Myocyte (in vitro differentiated cells): ENCODE measurements at places on chromosomes 12 and 14. TPM values are rescaled to one million over a fixed set of nuclear protein-coding genes. Genes with fewer than 3 reads are reported as not detected.

ST8SIA1 gene
- total RNA-seq: 1.6 and 5.6 TPM in 2 replicates

LGR5 gene
- not detected in 2 replicates for total RNA-seq

ARMH4 gene
- total RNA-seq: 1.1 and 1.4 TPM in 2 replicates

HCAR2 gene
- total RNA-seq: not detected in 2 replicates

NOP9 gene
- total RNA-seq: 27.9 and 28.9 TPM in 2 replicates

SLC22A17 gene
- 9.6 and 11.1 TPM in 2 replicates for total RNA-seq

STAC3 gene
- total RNA-seq: 594 and 728 TPM in 2 replicates

FUT8 gene
- 22.2 and 42.6 TPM in 2 replicates for total RNA-seq

SIX6 gene
- 0.08 TPM in 1 of 2 replicates, not detected in the other for total RNA-seq

RNASE7 gene
- 0.16 TPM in 1 of 2 replicates, not detected in the other for total RNA-seq

OR6C68 gene
- not detected in 2 replicates for total RNA-seq

GRCh38 chr14:75299059-75299458, 20.4 kb downstream of the FOS start:
- DNase-seq: no peak

- no peak for DNase-seq
These were observed 66.9 kb upstream of the CLMN start for GRCh38 chr14:95386536-95387095.

DNA sequence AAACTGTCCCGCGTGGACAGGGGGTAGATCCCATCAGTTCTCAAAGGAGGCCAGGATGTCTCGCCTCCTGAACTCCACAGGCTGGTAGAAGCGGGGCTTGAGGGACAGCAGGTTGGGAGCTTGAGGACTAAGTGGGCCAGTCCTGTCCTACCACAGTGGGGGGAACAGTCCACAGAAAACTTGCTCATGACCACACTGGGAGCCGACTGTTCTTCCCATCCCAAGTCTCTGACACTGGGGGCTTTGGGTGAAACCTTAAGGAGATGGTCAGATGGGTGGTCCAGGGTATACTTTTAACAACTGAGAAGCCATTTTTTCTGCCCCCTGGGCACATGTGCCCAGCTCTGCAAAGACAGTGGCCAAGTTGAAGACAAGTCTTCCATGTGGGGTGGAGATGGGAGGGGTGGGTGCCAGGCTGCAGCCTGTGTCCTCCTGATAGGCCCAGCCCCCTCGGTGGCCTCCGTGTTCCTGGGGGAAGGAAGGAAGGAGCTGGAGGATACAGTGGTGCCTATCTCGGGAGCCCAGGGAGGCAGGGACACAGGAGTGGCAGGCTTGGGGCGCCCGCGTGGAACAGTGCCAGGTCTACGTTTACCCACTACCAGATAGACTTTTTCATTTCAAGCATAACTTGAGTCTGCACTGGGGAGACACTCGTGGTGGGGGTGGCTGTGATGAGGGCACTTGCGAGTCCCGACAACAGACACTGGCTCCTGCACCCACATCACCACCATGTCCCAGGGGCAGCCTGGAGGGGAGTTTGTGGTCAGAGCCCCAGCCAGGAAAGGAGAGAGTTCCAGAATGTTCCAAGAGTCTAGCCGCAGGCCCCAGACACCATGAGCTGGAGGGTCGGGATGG, 14.7 kb downstream of the RHOF start:
- DNase-seq: no peak

DNA sequence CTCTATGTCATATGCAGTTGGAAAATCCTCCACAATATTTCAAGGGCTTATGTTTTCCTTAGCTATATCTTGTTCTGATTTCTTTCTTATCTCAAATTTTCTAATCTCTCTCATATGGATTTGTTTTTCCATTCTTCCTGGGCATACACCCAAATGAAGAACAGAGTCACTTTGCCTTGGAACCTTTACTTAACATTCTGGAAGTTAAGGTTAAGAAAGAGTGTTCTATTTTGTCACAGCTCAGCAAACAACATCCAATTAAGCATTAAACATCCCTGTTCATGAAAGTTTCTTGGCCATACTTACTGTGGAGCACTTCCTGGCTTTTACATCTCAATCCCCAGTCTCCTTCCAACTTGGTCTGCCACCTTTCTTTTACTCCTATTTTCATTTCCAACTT, 5.3 kb downstream of the NAV3 start:
- no peak for DNase-seq

DNA sequence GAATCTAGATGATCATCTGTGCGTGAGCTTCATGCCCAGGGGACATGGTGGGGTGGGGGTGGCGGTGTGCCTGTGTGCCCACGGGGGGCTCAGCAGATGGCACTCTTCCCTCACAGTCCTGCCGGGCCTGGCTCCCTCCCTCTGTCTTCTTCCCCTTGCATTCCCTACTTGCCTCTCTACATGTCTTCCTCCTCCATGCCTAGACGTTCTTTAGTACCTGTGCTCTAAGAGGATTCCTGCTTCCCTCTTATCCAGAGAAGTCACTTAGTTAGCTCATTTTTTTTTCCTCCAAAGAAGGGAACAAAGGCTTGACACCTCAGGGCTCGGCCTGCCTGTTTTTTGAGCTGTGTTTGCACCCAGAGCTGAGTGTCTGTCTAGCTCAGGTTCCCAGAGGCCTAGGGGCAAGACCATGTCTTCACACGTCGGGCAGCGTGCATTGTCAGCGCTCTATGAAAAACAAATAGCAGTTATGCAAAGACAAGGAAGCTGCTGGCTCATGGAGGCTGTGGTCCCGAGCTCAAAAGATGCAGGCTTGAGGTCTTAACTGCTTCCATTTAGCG, 48.8 kb downstream of the NINJ2 start:
- peak; percentile 63 for DNase-seq

- DNase-seq: peak; percentile 67
These were observed 100.8 kb downstream of the CCER1 start for GRCh38 chr12:90854136-90854689.

DNA sequence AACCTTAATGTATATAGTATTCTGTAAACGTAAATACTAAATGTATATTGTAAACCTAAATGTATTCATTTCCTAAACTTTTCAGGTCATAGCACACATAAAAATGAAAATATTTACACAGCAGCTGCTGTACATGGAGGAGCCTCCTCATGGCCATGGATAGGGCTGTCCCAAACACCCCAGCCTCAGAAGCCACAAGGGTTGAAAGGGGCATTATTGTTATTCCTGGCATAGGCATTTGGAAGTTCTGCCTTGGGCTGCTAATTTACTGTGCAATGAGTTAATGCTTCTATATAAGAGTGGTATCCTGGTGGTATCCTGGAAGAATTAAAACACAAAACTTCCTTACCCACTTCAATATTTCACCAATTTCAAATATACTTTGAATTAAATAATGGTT, 159.4 kb downstream of the SLC5A8 start:
- no peak for DNase-seq

- DNase-seq: peak; percentile 67
These were observed 204.7 kb downstream of the EPS8 start for GRCh38 chr12:15584366-15585041.

DNA sequence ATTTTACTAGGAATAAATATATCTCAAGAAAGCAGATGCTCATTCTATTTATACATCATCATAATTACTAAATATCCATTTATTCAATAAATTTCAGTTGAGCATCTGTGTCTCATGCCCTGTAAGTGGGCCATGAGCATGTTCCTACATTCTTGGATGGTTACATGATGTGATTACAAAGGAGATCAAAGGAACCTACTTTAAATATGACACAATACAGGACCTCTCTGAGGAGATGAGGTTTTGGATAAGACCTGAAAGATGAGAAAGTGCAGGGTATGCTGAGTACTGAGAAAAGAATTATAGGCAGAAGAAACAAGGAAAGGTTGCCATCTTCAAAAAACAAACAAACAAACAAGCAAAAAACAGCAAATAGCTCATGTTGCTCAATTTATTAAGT, 105.4 kb upstream of the CNTN1 start:
- DNase-seq: no peak

DNA sequence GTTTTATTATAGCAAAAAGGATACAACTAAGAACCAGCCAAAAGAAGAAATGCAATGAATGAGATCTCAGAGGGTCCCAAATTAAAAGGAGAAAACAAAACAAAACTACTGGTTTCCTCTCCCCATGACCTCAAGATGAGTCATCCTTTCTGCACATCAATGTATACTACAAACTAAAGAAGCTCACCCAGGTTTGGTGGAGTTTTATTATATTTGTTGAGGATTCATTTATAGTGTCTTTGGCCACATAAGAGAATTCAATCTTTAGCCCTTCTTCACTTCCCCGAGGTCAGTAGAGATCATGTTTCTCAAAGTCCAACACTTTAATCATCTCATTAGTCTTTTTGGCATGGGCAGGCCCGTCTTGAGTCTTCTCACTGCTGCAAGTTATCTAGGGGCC, 210.6 kb downstream of the SLC6A15 start:
- DNase-seq: no peak

DNA sequence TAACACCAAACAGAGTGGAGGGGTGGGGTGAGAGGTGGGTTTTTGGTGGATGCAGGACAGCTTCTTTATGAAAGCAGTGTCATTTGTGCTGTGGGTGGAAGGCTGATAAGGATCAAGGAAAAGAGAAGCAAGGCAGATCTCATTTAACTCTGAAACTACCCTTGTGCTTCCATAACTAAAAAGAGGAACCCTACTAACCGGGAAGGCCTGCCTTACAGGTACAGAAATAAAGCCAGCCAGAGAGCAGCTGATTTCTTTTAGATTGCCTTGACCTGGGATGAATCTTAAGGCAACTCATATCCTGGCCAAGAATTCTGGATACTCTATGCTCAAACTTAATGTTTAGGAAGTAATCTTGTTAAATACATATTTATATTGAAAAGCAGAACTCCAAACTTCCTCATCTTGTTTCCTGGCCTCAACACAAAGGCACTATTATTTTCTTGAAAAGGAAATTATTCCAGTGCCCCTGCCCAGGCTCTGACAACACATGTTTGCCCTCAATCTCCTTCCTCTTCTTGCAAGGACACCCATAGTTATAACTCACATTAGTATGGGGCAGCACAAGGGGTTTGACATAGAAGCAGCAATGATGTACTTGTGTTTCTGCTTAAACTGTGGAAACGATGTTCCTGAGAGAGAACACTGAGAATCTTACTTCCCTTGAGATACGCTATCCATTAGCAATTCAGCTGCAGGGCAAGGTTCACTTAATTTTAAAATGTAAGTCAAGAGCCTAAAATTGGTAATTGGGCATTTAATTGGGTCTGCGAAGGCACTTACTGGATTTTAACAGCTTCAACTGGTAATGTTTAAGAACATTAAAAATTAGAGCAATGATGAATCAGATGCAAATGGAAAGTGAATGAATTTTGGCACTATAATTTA, 173.7 kb downstream of the STXBP6 start:
- no peak for DNase-seq

DNA sequence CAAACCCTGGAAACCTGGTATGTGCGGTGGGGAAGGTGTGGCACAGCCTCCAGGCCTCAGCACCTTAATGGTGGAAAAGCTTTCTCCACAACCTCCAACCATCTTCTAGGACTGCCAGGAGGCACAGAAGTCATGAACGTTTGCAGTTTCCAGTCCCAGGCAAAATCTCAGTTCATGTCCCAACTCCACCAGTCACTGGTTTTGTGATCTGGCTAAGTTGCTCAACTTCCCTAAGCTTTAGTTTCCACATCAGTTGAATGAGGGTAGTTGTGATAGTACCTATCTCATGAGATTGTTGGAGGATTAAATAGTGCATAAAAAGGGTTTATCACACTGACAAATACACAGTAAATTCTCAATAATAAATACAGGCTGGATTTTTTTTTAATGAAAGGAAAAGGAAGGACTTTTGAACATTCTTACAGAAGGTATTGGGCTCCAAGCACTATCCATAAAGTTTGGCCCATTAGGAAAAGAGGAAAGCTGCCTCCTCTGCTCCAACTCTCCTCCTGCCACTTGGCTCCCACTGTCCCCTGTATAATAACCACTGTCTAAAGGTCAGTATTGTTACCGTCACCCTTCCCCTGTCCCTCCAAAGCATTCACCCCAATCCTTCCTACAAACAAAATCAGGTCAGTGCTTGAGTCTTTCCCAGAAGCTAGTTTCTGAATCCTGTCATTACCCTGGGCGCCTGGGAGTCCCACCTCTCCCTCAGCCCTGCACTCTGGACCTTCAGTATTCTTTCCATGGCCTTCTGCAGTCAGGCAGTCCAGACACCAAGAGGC, 6.3 kb downstream of the PCK2 start:
- no peak for DNase-seq

- DNase-seq: no peak
These were observed 5.8 kb downstream of the KDM2B start for GRCh38 chr12:121575051-121575450.

DNA sequence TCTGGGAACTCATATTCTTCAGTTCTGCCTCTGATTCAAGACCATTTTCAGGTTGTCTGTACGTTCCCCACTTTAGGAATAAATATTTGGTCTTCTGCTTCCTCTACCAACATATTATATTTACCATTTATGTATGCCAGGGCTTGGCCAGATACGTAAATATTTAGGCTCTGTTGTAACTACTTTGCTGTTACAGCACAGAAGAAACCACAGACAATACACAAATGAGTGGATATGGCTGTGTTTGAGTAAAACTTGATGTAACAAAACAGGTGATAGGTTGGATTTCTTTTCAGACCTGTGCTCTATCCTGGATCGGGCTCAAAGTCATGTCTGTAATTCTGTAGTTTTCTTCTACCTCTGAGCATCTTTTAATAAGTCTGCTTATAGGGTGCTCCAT, 37.5 kb downstream of the RAP1B start:
- DNase-seq: no peak

GRCh38 chr12:42450248-42450647, 124.3 kb downstream of the PPHLN1 start:
- no peak for DNase-seq

DNA sequence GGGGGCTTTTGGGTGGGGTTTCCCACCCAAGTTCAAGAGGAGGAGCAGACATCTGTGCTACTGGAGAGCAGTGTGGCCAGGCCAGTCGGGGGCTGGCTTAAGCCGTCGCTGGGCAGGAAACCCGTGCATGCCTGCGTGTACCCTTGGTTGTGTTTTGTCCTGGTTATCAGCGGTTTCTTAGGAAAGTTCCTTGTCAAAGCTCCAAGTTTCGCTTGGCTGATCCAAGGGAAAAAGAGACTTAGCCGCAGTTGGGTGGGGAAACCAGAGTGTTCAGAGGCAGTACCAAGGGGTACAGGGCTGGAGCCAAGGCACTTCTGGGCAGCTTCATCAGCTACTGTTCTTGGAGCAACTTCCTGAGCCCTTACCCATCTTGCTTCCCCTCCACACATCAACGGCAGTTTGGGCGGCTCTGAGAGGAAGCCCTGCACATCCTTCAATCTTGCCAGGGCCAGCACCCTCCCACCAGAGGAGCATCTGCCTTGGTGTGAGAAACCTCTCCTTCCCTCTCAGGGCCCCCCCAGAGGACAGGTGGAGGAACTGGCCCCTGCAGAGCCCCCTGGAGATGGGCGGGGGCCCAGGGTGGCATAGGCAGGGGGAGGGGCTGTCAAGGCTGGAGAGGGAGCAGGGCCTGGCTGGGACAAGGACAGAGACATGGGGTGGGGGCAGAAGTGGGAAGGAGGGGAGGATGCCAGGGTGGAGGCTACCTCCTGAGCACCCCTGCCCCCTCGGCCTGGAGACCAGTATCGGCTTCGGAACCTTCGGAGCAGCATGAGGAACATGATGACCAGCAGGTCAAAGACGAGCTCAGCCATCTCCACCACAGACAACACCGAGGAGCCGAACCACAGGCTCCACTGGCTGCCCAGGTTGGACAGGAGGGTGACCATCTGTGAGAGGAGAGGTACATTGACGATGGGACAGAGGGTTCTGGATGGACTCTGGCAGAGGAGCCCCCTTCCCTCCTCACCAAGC, 5.8 kb upstream of the TNFRSF1A start:
- no peak for DNase-seq
